ENCODE measurements at places on chromosomes 2 and 18. TPM values are rescaled to one million over a fixed set of nuclear protein-coding genes. Genes with fewer than 3 reads are reported as not detected.

Gene CCBE1
- 1.5 TPM for total RNA-seq

Gene GKN2
- total RNA-seq = not detected

Gene FAM228A
- total RNA-seq = 0.27 TPM

Gene ENOSF1
- total RNA-seq = 23.8 TPM

Gene EFR3B
- total RNA-seq = 10.0 TPM

Gene GPBAR1
- total RNA-seq = 1.4 TPM

Gene ASB18
- total RNA-seq = 4.5 TPM

Gene LAPTM4A
- total RNA-seq = 184 TPM

Gene FHOD3
- 382 TPM for total RNA-seq

Gene OSBPL6
- 1.2 TPM for total RNA-seq

Gene TUBA4B
- not detected for total RNA-seq

Gene RBM45
- 5.3 TPM for total RNA-seq

Gene CFAP65
- total RNA-seq = not detected

Gene DYNC2LI1
- 11.0 TPM for total RNA-seq

Gene CEP76
- total RNA-seq = 2.7 TPM

Gene SPC25
- 0.44 TPM for total RNA-seq

Gene DOCK10
- total RNA-seq = 1.5 TPM

Gene PROKR1
- total RNA-seq = not detected

Gene CNTNAP5
- total RNA-seq = not detected

Gene MDH1
- total RNA-seq = 1,454 TPM

Gene PRKAG3
- total RNA-seq = not detected

Gene POTEJ
- total RNA-seq = not detected

Gene KCNF1
- 0.23 TPM for total RNA-seq

Gene GLI2
- 0.93 TPM for total RNA-seq

Gene CCDC74B
- 0.25 TPM for total RNA-seq
